Activated effector memory CD4-positive, alpha-beta T cell treated with anti-CD3 and anti-CD28 coated beads, Interleukin-2, amount 50 U/mL, for 16 hours (primary cell): ENCODE measurements at places on chromosomes 16 and 17.

DNA sequence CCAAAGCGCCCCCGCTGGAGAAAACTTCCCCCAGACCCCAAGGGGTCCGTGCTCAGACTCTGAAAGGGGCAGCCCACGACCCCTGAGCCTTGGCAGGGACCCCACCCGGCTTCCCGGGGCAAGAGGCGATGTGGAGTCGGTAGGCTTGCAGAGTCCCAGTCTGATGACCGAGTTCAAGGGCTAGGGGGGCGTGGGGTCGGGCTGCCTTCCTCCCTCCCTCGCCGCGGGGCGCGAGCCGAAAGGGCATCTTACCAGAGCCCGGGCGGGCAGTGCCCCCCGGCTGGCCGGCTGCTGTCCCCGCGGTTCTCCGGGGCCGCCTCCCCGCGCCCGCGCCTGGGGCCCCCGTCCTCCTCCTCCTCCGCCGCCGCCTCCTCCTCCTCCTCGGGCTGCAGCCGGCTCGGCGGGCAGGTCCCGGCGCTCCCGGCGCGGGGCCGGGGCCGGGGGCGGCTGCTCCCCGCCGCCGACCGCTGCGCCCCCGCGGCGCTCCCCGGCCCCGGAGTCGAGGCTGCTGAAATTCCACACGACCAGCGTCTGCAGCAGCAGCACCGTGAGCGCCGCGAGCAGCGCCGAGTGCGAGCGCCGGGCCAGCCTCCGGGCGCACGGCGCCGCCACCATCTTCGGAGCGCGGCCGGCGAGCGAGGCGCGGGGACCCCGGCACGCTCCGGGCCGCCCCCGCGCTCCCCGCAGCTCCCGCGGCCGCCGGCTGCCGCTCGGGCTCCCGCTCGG is 415 bp downstream of the XYLT1 start:
- DNase-seq = peak; percentile 76

GRCh38 chr16:79647586-79647985 is 47.0 kb upstream of the MAF start:
- no peak for DNase-seq

- peak; percentile 85 for DNase-seq
Measured at GRCh38 chr17:63919311-63919723, 678 bp upstream of the GH1 start.

- DNase-seq = no peak
Measured at GRCh38 chr17:50445730-50446325, 19.8 kb downstream of the ACSF2 start.

DNA sequence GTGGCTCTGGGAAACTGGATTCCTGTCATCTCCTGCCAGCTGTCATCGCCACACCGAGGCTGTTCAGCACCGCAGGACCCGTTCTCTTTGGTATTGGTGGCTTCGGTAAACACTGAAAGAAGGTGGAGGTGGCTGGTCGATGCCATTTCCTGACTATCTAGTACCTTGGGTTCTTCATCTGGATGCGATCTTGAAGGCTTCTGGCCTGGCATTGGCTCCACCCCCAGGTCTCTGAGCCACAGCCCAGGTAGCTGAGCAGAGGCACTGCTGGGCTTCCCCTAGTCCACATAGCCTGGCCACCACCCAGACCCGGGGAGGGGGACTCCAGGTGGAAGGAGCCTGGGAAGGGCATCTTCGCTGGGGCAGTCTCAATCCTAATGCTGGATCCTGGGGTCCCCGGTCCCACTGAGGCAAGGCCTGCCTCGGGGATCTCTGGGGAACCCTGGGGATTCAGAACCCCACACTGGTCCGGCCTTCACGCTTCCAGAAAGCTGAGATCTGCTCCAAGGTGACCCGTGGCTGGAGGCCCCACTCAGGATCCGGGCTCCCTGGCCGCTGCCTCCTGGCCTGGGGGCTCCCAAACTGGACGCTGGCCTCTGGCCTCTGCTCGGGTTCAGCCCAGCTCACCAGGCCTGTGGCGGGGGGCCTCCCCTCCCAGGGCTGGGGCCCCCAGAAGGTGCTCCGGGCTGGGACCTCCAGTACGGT is 1.8 kb downstream of the C16orf54 start:
- DNase-seq = peak; percentile 81

DNA sequence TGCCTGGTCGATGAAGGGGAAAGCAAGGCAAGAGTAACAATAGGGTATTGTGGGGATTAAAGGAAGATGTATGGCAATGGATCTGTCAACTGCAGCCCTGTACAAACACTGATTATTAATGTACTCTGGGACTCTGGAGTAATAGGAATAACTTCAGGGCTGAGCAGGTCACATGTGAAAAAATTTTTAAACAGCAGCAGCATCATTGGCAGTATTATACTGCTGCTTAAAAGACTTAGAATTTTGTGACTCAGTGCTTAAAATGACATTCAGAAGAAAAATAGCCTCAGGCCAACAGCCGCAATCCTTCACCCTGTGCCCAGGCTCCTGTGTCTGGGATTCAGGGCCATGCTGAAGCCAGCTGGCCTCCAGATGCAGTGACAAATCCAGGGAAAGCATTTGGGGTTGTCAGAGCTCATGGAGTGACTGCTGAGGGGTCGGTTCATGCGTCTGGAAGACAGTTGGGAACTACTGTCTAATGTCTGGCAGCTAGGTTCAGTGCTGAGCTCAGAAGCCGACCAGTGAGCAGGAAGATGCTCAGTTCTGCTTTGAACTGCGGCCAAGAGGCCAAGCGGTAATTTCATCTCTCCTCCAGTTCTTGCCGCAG is 22.2 kb downstream of the TEX2 start:
- no peak for DNase-seq

DNA sequence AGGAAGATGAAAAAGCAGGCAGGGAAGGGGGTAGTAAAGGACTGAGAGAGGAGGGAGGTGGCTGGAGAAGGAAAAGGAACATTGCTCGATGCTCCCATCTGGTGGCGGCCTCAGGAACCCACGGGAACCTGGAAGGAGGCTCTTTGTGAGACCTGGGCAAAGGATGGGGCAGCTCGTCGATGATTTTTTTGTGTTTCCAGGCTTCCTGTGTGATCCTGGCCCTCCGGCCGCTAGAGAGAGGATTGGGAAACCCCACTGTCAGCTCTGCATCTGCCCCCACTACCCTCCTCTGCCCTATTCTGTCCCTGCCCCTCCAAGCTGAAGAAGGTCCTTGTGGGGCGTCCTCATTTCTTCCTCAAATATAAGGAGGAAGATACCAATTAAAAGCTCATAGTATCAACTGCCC is 6.6 kb downstream of the WFIKKN2 start:
- peak; percentile 80 for DNase-seq

DNA sequence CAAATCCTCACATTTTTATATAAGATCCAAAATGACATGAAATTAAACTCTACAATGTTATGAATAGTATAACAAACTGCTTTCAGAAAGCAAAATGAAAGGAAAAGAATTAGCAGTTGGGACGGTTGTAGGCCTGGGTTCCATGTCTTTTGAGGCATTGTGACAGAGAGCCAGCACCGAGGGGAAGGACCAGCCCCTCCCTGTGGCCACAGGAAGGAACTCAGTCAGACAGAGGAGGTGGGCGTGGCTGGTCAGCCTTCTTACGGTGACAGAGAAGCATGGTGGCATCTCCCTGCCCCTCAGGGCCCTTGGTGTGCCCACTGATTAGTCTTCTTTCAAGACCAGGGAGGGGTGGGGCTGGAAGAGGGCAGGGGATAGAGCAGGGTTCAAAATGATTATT is 5.7 kb downstream of the ZNF319 start:
- DNase-seq = peak; percentile 79

DNA sequence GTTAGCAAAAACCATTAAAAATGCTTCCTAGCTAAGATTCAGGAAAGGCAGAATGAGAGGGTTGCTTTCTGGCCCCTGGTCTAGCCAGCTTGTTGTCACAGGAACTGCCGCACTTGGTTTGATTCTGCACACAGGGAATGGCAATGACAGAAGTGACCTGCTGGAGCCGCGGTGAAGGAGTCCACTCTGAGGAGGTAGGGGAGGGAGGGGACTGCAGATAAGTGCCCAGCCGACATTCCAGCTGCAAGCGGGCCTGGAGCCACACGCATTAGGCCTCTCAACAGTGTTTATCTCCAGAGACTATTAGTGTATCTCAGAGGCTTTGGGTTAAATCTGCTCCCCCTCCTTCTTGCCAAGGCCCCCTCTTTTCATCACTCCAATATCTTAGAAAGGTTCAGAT is 38.6 kb downstream of the CDRT15 start:
- DNase-seq = no peak
